ENCODE measurements at places on chromosomes 2 and 18.

- DNase-seq: no peak
Observed at GRCh38 chr2:219592736-219593135, 4.9 kb upstream of the STK11IP start.

GRCh38 chr2:12658310-12658945 is 58.3 kb upstream of the TRIB2 start:
- no peak for DNase-seq

DNA sequence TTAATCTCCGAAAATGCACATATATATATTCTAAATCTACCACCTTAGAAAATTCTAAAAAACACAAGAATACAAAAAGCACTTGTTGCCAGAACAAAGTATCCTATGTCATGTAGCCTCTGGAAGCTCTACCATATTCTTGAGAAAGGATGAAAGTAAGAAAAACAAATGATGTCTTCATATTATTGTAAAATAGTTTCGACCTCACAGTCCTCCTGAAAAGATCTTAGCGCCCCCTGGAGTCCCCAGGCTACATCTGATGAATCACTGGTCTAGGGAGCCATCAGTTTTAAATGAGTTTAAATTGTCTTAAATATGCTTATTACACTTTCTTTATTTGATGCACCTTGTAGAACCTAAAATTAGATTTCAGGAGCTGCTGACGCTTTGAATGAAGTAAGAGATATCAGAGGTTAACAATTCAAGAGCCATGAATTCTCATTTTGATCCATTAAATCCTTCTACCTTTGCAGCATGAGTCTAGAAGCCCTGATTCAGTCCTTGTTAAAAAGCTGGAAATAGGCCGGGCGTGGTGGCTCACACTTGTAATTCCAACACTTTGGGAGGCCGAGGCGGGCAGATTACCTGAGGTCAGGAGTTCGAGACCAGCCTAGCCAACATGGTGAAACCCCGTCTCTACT is 138.8 kb downstream of the MCFD2 start:
- peak; percentile 30 for DNase-seq

DNA sequence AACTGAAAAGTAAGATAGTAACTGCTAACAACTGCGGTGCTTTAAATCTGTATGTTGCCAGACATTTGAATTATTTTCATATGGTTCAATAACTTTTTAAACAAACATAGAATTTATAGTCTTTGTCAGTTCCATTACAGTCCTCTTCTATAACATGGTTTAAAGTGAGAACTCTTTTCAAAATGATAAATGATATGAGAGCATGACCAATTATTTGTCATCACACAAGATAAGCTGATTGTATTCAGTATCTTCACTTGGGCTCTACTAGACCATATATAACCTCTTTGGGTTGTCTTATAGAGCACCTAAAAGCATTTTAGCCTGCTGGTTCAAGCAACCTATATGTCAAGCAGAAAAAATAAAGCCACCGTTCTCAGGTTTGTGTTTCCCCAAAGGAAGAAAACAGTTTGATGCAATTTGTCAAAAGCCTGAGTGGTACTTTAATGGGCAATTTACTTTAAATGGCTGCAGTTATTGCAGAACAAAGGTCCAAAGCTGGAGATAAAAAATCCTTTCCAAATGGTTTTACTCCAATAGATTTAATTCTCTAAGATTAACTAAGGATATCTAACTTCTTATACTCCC is 298.4 kb downstream of the FSIP2 start:
- no peak for DNase-seq

DNA sequence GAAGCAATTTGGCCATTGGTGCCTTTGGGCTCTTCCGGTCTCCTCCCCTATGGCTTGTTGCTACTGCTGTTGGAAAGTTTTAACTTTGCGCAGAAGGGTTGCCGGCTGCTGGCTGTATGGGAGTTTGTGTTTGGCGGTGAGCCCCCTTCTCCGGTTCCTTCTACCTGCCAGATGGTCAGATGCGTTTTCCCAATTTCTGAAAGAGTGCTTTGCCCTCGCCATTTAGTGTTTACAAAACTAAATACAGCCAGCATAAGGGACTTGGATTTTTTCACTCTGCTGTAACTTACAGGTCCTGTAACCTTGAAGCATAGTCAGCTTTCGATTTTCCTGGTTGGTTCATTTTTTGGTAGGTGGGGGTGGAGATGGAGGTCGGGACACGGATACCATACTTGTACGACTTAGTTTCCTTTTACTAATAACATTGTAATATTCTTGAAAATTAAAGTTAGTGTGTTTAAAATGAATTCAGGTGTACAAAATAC is 604 bp downstream of the COQ10B start:
- no peak for DNase-seq

DNA sequence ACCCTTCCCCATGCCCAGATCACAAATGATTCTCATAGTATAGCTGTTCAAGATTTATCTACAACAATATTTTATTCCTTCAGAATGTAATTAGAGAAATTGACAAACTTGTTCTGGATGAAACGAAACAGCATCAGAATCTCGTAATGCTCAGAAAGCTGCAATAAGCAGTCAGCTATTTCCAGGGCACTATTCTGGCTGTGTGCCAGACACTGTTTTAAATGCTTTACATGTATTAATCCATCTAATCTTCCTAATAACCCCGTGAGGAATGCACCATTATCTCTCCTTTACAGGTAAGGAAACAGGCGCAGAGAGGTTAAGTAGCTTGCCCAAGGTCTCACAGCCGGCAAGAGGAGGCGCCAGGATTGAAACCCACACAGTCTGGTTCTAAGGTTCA is 10.1 kb upstream of the LYPD6B start:
- no peak for DNase-seq

DNA sequence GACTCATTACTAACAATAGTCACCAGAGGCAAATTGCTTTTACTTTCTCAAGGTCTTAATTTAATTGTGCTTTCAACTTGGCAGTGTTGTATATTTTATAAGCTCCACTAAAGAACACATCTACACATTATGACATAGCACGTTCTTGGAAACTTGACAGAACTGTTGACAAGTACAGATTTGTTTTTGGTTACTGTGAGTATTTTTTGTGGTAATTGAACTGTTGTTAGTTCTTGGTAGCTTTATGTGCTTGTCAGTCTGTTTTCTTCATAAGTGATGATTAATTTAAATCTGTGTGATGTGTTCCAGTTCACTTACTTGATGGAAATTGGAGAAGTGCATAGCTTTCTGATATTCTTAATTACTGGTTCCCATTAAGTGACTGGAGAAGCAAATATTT is 63.9 kb downstream of the COMMD1 start:
- no peak for DNase-seq

- no peak for DNase-seq
Observed at GRCh38 chr18:10329101-10329500, 125.3 kb upstream of the APCDD1 start.

DNA sequence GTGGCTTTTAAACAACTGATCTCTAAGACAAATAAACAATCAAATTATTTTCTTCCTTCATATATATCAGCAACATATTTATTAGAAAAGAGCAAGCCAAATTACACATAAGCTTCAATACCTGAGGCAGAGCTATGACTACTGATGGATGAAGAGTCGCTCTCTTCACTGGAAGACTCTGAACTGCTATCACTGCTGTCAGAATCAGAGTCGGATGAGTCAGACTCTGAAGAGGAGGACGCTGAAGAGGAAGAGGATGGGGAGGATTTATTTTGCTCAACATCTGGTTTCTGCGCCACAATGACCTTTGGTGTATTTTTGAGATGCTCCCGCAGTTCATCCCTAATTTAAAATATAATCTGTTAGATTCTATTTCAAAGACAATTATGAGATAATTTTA is 56.7 kb downstream of the CWC22 start:
- DNase-seq: no peak

- DNase-seq: no peak
Observed at GRCh38 chr18:49904871-49905555, 91.7 kb upstream of the ACAA2 start.
